Natural killer cell treated with Interleukin-12 subunit alpha and Interleukin-12 subunit beta and Interleukin-15 and Interleukin-18, amount 100 ng/mL, for 72 hours (primary cell): ENCODE measurements at places on chromosomes 5 and 9.

GRCh38 chr5:86878250-86878649 is 260.5 kb downstream of the COX7C start:
- DNase-seq = no peak

GRCh38 chr5:56480078-56480704 is 247.1 kb upstream of the ANKRD55 start:
- no peak for DNase-seq

- no peak for DNase-seq
Measured at GRCh38 chr5:16378762-16379161, 86.8 kb downstream of the ZNF622 start.

DNA sequence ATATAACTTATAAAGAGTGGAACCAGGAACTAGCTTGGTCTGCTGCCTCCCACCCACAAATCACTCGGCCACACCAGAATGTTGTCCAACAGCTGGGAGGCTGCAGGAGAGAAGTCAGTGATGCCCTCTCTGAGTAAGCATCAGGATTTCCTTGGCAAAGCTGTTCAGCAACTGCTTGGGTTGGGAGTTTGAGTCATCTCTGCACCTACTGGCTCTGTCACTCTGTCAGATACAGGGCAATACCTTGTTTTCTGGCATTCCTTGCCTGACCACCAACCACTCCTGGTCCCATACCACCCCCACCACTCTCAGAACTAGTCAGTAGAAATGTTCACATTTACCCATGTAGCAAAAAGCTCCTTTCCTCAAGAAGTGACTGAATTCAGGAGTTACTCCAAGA is 36.8 kb upstream of the GCNT4 start:
- no peak for DNase-seq

- no peak for DNase-seq
Measured at GRCh38 chr9:116928884-116929283, 241.8 kb downstream of the TRIM32 start.

DNA sequence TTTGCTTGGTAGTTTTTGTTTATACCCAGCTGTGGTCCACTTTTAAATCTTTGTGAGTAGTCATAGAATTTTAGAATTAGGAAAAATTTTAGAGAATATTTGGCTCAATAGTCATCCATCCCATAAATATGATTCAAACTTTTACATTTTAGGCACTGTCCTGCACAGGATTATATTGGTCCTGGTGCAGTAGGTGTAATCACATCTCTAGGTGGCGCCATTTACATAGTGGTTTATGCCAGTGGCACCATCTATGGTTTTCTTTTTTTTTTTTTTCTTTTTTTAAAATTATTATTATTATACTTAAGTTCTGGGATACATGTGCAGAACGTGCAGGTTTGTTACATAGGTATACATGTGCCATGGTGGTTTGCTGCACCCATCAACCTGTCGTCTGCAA is 260.7 kb upstream of the KCNN2 start:
- no peak for DNase-seq

GRCh38 chr9:123718188-123718587 is 211.7 kb downstream of the DENND1A start:
- DNase-seq = no peak

- no peak for DNase-seq
Measured at GRCh38 chr9:36625006-36625615, 52.4 kb downstream of the MELK start.
